Activated T-helper 1 cell treated with Interleukin-2 at 50 U/mL for 16 hours (primary cell): ENCODE measurements at places on chromosomes 5 and 9.

GRCh38 chr5:97600486-97600885 lies 417.4 kb upstream of the RIOK2 start:
- no peak for DNase-seq

GRCh38 chr5:109844695-109845094 lies 155.0 kb downstream of the MAN2A1 start:
- no peak for DNase-seq

GRCh38 chr9:132390966-132391365 lies 15.7 kb downstream of the TTF1 start:
- DNase-seq: no peak

GRCh38 chr9:121576281-121577075 lies 75.0 kb upstream of the DAB2IP start:
- DNase-seq: no peak

DNA sequence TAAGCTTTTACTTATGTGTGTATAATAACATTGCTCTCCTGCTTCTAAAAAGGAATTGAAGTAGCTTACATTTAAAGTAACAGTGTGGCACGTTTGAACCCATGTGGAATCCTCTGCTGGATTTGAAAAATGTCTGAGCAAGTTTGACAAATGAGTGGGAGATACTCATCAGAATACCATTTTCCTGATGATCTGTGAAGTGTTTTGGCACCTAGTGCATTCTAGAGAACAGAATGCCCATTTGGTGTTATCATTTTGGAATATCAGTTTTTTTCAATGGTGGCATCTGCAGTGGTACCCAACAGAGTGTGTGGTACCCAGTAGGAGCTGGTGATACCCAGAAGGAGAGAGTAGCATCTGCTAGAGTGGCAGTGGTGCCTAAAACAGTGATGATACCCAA lies 471.1 kb downstream of the PLK2 start:
- no peak for DNase-seq

- DNase-seq: no peak
Measured at GRCh38 chr5:179217956-179218942, 127.0 kb downstream of the ADAMTS2 start.

DNA sequence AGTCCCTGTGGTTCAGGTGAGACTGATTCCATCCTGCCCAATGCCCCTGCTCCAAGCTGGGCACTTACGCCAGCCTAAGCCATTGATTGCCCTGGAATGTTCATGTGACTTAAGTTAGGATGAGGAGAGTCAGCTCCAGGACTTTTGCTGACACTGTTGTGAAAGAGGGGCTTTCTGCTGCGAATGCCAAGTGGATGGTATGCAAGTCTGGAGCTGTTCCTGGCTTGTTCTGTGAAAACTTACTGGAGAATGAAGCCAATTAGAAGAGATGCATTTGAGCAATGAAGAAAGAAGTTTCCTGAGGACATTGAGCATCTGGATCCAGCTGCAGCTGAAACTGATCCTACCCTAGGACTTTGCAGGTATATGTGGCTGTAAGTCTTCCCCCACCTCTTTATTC lies 61.2 kb upstream of the ZFR start:
- no peak for DNase-seq

- no peak for DNase-seq
Measured at GRCh38 chr5:135492319-135492626, 40.1 kb upstream of the TIFAB start.

GRCh38 chr9:7320841-7321240 lies 478.7 kb downstream of the DMAC1 start:
- no peak for DNase-seq

GRCh38 chr5:133409210-133409674 lies 203.1 kb downstream of the FSTL4 start:
- no peak for DNase-seq

GRCh38 chr5:160434022-160434531 lies 12.4 kb downstream of the PTTG1 start:
- DNase-seq: no peak

DNA sequence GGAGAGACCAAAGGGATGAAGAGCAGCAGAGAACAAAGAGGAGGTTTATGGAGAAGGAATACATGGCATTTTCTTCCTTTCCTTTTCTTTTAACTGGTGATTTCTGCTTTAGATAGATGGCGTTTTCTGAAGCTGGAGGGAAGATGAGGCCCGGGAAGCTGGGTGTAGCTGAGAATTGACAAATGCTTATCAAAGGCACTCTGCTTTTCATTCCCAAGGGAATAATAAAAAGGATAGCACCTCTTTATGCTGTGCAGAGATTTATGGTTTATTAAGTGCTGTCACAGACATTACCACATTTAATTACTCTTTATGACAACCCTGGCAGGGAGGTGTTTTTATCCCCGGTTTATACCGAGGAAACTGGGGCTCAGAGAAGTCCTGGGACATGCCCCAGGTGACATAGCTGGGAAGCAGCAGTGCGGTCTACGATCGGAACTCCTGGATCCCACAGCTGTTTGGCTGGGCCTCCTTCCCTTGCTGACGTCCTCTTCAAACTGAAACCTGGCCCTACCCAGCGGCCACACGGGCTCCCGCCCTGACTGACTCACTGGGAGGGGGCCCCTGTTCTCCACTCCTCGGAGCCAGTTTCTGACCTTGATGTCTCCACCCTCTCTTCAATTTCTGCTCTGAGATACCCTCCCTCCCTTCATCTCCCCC lies 8.2 kb upstream of the EPB41L4B start:
- DNase-seq: no peak

- no peak for DNase-seq
Measured at GRCh38 chr9:137723783-137724445, 105.1 kb downstream of the EHMT1 start.

DNA sequence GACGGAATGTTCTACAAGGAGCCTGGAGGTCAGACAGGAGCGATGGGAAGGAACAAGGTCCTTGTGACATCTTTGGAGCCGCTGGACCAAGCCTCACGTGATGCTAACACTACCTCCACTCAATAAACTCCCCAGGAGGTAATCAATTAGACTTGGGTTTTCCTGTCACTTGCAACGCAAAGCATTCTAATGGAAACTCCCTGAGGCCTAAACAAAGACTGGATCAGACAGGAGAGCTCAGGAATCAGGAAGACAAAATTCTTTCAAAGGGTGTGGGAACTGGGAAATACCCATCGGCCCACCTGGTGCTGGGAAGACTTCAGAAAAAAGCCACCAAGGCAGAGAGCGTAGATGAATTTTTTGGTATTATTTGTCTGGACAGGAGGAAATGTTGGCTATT lies 22.3 kb upstream of the UNC5A start:
- no peak for DNase-seq

- DNase-seq: no peak
Measured at GRCh38 chr5:27406020-27406419, 367.6 kb upstream of the CDH9 start.

DNA sequence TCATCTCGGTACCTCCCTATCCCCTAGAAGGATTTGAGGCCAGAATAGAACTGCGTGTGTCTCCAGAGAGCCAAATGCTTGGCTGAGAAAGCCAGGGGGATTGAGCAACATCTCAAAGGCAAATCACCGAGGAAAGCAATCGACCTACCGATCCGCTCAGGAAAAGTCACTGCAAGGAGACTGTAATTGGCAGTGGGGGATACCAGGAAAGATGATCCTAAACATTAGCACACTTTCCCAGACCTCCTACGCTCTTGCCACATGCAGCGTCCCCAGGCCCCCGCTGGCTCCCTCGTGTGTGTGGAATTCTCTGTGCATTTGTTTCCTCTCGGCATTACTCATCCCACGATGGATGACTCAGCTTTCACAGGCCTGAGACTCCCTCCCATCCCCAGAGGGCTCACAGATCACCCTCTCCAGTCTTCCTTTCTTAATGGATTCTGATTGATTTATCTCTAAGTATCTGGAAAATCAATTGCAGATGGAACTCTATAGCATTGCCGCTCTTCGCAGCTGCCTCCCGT lies 82.2 kb upstream of the ICE1 start:
- no peak for DNase-seq

DNA sequence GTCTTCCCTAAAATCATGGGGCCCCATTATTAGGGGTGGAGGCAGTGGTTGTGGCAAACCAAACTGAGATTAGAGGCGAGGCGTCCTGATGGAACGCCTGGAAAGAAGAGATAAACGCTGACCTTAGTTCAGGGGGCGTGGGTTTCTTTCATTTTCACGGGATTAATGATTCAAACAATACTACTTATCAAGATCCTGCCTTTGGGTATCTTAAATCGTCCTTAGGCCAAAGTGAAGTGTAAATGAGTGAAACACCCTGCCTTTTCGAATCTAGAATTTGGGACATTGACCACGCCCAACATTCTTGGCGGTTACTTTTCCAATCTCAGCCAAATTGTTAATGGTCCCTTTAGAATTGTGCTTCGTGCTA lies 1.0 kb upstream of the UBTD2 start:
- DNase-seq: no peak

DNA sequence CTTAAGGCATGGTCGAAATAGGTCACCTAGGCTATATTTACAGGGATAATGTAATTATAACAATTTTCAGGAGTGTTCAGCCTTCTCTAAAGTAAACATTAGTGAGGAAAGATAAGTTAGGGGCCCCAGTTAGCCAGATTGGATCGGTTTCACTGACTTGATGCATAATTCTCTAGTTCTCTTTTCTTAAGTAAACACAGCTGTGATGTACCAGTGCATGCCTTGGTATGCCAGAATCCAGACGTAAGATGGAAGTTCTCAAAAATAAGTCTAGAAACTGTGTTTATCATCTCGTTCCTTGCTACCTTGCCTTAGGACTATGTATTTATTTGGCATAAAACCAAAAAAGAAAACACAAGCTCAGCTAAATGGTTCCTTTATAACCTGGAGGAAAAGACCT lies 442.2 kb upstream of the CLINT1 start:
- DNase-seq: no peak

DNA sequence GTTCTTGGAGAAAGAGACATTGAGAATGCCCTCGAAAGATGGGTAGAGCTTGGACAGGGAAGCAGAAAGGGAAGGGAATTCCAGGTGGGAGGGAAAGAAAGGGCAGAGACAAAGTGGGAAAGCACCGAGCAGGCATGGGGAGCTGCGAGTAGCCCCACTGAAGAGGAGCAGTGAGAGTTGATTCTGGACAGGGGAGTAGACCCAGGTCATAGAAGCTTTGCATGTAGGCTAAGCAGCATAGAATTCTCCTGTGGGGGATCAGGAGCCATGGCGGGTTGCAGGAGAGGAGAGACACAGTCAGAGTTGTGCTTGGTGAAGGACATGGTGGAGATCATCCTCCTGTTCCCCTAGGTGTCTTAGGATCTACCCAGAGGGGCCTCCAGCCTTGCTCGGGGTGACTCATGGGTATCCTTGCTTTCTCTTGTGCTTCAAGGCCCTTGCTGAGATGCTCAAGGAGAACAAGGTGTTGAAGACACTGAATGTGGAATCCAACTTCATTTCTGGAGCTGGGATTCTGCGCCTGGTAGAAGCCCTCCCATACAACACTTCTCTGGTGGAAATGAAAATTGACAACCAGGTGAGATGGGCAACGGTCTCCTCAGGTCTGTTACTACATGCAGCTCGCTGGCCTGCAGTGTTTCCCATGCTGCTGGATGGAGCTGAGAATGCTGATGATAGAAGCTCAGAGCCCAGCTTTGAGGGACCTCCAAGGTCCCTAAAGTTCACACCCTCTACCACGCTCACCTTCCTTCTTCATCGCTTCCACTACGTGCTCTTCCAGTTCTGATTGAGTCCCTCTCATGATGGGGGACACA lies 64.5 kb downstream of the TSTD2 start:
- no peak for DNase-seq

- DNase-seq: no peak
Measured at GRCh38 chr9:133286523-133286922, 11.5 kb upstream of the ABO start.

DNA sequence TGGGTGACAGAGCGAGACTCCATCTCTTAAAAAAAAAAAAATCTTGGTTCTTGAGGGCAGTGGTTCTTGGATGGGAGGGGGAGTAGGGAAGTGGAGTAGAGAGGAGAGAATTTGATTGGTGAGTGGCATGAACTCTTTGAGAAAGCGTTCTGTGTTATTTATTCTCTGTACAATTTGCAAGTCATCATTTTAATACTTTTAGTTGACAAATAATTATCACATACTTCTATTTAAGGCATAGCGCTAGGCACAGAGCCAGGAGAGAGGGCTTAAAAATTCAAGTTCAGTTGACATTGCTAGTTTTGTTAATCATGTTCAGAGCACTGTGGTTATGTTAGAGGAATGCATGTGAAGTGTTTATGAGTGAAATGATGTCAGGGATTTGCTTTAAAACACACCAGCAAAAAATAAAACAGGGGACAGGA lies 24.6 kb downstream of the HSDL2 start:
- DNase-seq: no peak

DNA sequence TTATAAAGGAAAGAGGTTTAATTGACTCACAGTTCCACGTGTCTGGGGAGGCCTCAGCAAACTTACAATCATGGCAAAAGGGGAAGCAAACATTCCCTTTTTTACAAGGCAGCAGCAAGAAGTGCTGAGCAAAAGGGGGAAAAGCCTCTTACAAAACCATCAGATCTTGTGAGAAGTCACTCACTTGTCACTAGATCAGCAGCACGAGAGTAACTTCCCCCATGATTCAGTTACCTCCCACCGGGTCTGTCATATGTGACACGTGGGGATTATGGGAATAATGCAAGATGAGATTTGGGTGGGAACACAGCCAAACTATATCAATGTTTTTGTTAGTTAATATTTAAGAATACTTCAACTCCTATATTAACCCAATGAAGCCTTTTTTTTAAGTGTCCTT lies 275.2 kb upstream of the CDH9 start:
- no peak for DNase-seq

GRCh38 chr5:173237875-173238220 lies 2.8 kb upstream of the NKX2-5 start:
- DNase-seq: no peak

DNA sequence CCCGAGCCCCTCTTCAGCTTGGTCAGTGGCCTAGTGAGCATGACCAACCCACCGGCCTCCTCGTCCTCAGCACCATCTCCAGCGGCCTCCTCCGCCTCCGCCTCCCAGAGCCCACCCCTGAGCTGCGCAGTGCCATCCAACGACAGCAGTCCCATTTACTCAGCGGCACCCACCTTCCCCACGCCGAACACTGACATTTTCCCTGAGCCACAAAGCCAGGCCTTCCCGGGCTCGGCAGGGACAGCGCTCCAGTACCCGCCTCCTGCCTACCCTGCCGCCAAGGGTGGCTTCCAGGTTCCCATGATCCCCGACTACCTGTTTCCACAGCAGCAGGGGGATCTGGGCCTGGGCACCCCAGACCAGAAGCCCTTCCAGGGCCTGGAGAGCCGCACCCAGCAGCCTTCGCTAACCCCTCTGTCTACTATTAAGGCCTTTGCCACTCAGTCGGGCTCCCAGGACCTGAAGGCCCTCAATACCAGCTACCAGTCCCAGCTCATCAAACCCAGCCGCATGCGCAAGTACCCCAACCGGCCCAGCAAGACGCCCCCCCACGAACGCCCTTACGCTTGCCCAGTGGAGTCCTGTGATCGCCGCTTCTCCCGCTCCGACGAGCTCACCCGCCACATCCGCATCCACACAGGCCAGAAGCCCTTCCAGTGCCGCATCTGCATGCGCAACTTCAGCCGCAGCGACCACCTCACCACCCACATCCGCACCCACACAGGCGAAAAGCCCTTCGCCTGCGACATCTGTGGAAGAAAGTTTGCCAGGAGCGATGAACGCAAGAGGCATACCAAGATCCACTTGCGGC lies 1.8 kb downstream of the EGR1 start:
- DNase-seq: no peak

GRCh38 chr5:97529354-97529985 lies 346.4 kb upstream of the RIOK2 start:
- no peak for DNase-seq

GRCh38 chr9:38671372-38671731 lies 48.6 kb downstream of the FAM240B start:
- no peak for DNase-seq
